ENCODE measurements at places on chromosomes 5 and 9.

- no peak for DNase-seq
These were observed 94.3 kb upstream of the OTULINL start for GRCh38 chr5:14486996-14487896.

- DNase-seq, result no peak
These were observed 35.7 kb upstream of the MSX2 start for GRCh38 chr5:174688441-174689354.

GRCh38 chr5:43648499-43649124, 45.6 kb downstream of the NNT start:
- DNase-seq, result no peak

GRCh38 chr5:159904874-159905273, 11.4 kb upstream of the ADRA1B start:
- no peak for DNase-seq

DNA sequence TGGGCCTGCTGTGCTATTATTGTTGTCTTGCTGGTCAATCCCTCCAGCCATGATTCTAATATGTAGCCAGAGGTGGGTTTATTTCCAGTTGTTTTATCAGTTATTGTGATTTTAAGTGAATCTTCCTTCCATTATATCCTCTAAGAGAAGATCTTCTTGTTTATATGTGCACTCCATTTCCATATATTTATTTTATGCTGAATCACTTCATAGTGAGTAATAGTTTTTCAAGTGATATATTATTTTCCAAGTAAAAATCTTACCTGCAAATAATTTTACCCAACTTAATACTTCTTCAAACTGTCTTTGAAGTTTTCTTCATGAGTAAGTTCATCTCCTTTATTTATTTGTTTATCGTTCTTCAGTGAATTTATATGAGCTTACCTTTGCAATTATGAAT, 13.5 kb upstream of the GPR150 start:
- DNase-seq, result no peak

- no peak for DNase-seq
These were observed 102.4 kb downstream of the ROR2 start for GRCh38 chr9:91847581-91848091.

- DNase-seq, result no peak
These were observed 111.4 kb downstream of the SLC28A3 start for GRCh38 chr9:84229191-84229590.

DNA sequence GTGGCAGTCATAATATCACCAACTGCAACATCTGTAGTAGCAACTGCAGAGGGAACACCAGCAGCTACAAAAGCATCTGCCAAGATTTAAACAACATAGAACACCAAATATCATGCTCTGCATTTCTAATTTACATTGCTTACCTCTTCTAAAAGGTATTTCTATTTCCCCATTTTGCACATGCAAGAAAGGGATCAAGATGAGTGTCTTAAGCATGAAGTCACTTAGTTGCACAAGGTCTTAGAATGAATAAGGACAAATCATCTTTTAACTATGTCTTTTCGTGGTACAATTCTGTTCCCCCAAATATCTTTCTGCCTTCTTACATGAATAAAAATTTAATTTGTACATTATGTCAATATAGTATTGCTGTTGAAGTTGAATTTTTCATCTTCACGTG, 1746.4 kb downstream of the EFNA5 start:
- DNase-seq, result no peak

GRCh38 chr9:137764981-137765380, 112.6 kb upstream of the CACNA1B start:
- DNase-seq, result no peak

GRCh38 chr9:103816146-103816545, 278.0 kb upstream of the SMC2 start:
- no peak for DNase-seq

DNA sequence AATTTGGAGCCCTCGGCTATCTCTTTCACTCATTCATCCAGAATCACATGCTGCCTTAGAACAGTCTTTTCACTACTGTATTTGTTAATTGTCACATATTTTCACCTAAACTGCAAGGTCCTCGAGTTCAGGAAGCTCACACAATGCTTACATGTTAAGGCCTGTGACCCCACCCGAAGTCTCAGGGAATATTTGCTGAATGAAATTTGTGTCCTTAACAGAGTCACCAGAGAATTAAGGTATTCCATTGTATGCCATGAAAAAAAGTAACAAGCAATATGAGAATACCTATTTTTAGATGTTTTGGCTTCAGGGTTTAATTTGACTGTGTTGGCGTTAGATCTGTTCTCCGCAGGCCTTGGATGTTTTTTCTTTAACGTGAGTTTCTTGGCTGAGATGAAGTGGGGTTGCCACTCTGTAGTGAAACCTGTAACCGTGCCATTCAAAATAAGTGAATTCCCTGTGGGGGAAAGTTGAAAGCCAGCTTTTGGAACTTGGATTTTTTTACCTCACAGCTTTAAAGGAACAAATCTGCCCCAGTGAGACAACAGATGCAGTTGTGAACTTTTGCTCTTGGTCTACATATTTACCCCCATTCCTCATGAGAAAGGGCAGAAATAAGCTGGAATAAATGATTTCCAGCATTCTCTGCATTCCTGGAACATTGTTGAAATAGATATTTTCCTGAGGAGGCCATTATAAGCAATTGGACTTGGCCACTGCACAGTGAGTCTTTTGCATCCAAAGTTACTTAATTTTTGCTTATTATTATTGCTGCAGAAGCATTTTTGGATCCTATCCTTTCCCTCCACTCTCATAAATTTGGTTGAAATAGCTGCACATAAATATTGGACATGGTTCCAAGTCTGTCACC, 35.9 kb upstream of the FBP1 start:
- no peak for DNase-seq

DNA sequence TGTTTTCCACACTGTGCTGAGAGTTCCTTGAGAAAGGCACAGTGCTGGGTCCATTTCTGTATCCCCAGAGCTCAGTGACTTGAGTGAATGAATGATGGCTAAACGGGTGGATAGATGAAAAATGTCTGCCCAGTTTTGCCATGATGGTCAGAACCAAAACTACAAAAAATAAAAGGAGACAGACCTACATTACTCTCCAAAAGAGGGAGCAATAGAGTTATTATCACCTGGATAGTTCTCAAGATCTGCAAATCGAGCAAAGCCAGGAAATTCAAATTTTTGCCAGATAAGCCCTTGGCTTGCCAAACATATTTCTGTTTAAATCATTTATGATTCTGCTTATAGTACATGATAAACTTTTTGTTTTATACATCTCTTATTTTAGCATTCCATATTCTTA, 214.2 kb upstream of the ZNF462 start:
- DNase-seq, result no peak

DNA sequence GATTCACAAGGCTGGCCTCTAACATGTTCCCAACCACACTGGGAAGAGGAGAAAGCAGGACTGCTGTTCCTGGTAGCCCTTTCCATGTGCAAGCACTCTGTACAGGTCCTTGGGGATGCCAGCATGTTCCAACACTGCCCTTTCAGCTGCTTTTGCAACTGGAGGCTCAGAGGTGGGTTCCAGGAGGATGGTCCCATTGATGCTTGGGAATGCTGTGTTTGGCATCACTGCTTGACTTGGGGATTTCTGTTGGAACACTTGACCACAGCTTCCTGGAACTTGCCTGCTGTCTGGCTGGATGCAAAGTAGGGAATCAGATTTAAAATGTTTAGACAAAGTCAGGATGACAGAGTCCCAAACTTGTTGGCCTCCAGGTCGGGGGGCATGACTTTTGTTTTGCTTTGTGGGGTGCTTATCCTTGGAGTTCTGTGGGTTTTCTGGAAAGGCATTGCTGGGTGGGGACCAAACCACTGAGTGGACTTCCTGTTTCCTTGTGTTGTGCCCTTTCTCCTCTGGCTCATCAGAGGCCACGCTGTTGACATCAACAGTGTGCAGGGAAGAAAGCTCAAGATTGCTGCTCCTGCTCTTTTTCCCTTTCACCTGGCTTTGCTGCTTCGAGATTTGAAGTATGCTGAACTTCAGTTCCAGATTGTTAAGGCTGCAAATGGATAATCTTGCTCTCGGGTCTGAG, 148.5 kb upstream of the RPS23 start:
- DNase-seq, result no peak

- DNase-seq, result no peak
These were observed 39.8 kb downstream of the PTAR1 start for GRCh38 chr9:69719983-69720382.

GRCh38 chr5:80763211-80763610, 108.4 kb upstream of the DHFR start:
- DNase-seq, result no peak

GRCh38 chr9:86868616-86869015, 78.7 kb downstream of the GAS1 start:
- DNase-seq, result no peak

GRCh38 chr5:12277504-12278192, 373.4 kb upstream of the CTNND2 start:
- DNase-seq, result no peak

GRCh38 chr5:127565586-127566270, 48.3 kb downstream of the PRRC1 start:
- no peak for DNase-seq
